Renal cortical epithelial cell (primary cell): ENCODE measurements at places on chromosomes 5 and 9. TPM values are rescaled to one million over a fixed set of nuclear protein-coding genes. Genes with fewer than 3 reads are reported as not detected.

DNA sequence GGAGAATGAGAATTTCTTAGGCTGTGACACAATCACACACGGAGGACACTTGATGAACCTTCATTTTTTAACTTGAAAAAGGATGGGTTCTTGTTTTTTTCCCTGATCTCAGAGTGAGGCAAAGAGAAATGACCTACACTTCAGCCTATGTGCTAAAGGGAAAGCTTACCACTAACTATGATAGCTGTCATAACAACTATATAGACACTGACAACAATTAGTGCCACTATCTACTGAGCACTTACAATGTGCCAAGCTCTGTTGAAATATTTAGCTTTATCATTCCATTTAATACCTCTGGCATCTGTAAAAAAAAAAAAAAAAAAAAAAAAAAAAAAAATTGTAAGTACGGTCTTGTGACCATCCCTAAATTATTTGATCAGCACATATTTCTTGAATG lies 135.9 kb upstream of the WWC1 start:
- no peak for DNase-seq

GRCh38 chr9:120532891-120533290 lies 47.1 kb downstream of the CDK5RAP2 start:
- no peak for DNase-seq

- no peak for DNase-seq
Observed at GRCh38 chr5:124277767-124278545, 468.5 kb downstream of the ZNF608 start.

DNA sequence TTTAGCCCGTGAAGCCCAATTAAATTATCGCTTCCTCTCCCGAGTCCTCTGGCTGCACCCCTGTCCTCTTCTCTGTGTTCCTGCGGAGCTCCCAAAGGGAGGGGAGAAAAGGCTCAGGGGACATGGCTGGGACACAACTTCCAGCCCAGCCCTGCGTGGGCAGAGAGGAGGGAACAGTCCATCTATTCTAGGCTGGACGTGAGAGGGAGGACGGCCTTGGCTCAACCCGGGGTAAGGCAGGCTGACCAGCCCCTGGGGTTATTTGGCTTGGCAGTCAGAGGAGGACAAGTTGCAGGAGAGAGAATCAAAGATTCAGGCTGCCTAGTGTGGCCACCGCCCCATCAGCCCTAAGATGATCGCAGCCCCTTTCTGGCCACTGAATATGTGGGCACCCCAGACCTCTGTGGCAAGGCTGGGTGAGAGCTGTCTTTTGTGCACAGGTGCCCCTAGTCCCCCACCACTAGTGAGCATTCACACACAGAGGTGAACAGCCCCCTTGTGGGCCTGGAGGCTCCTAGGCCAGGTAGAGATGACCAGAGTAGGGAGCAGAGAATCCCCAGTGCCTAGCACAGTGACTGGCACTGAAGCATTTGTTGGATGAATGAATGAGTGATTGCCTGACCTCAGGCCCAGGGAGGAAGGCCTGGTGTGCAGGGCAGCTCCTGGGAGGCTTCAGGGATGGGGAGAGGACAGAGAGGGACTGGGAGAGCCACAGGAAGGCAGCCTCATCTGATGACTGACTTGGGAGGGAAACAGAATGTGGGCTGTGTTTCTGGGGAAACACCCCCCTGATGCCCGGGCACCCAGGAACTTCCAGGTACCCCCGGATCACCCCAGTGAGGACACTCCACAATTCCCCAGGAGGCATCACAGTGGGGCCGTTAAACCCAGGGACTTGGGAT lies 133.9 kb downstream of the C9orf50 start:
- DNase-seq: peak; percentile 78

- peak; percentile 100 for DNase-seq
Observed at GRCh38 chr5:73812962-73813588, 187.1 kb downstream of the ARHGEF28 start.

DNA sequence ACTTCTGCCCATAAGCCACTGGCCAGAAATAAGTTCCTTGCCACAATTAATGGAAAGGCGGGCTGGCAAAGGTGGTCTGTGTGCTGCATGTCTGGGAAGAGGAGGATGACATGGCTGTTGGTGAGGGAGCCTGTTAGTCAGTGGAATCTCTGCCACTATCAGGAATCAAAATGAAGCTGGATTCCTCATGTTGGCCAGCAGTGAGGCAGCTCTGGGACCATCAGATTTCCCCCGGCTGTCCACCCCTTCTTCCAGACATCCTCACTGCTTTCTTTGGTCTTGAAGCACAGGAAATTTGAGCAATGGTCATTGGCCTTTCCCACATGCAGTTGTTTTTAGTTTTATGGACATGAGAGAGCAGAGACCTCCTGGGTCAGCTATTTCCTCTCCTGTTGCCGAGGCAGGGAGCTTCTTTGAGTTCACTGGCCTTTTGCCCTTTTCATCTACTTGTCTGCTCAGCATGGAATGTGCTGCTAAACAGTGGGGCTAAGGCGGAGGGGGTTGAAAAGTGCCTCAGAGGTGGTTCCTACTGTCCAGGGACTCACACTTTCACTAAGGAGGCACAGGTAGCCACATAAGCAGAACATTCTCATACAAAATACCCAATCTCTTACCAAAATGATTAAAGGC lies 34.8 kb upstream of the NEURL1B start:
- DNase-seq: no peak

GRCh38 chr9:88478246-88478645 lies 56.7 kb upstream of the NXNL2 start:
- DNase-seq: no peak

DNA sequence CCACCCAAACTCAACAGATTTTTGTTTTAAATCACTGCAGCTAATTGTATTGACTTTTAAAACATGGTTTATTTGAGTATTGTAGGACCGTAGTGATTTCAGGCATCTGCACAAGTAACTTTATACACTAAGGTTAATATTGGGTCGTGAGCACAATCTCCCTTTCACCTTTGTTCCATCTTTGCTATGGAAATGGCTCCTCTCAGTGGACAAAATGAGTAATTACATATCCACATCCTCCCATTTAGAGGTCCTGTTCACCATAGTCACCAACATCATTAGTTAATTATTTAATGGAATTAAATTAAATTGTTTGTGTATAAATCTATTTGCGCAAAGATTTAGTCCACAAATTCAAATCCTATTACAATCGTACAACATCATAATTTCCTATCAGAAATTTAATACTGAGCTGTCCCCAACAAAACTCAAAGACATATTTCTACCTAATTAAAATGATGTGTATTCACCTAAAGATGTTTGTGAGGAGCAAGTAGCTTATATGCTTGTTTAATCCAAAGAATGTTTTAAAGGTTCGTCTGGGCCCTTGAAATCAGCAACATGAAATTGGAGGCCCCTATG lies 173.0 kb upstream of the DAPK1 start:
- DNase-seq: peak; percentile 68

GRCh38 chr9:88143957-88144625 lies 5.8 kb upstream of the SPATA31C2 start:
- DNase-seq: no peak

DNA sequence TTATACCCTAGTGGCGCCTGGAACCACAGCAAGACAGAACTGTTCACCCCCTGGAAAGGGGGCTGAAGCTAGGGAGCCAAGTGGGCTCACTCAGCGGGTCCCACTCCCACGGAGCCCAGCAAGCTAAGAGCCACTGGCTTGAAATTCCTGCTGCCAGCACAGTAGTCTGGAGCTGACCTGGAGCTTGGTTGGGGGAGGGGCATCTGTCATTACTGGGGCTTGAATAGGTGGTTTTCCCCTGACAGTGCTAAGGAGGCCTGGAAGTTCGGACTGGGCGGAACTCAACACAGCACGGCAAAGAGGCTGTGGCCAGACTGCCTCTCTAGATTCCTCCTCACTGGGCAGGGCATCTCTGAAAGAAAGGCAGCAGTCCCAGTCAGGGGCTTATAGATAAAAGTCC lies 19.5 kb downstream of the BTNL3 start:
- no peak for DNase-seq

DNA sequence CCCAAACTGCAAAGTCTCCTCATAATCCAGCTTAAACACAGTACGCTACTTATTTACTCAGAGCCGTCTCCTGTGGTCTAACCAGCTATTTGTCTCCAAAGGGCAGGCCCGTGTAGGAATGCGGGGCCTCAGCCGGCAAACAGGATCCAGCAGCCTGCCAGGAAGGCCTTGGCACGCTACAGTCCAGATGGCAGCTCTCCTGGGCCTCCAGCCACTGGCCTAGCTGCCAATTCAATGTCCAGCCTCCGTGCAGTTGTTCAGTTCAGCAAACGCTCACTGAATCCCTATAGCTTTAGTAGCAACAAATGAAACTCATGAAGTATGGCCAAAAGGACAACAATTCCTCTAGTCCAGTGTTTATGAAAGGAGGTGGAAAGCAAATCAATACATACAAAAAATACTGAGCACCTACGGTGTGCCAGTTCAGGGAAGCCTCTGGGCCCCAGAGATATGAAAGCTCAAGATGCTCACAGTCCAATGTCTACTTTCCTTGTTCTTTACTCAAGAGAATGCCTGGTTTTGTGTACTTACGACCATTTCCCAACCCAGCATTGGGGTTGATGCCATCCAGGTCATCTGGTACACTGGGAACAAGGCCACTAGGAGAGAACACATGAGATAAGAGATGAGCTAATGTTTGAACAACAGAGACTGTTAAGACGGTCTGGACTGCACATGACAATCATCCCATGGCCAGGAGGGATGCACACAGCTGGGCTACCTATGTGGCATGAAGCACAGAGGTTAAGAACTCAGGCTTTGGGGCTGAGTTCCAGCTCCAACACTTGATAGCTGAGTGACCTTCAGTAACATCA lies 8.3 kb downstream of the CDK5RAP2 start:
- DNase-seq: no peak

DNA sequence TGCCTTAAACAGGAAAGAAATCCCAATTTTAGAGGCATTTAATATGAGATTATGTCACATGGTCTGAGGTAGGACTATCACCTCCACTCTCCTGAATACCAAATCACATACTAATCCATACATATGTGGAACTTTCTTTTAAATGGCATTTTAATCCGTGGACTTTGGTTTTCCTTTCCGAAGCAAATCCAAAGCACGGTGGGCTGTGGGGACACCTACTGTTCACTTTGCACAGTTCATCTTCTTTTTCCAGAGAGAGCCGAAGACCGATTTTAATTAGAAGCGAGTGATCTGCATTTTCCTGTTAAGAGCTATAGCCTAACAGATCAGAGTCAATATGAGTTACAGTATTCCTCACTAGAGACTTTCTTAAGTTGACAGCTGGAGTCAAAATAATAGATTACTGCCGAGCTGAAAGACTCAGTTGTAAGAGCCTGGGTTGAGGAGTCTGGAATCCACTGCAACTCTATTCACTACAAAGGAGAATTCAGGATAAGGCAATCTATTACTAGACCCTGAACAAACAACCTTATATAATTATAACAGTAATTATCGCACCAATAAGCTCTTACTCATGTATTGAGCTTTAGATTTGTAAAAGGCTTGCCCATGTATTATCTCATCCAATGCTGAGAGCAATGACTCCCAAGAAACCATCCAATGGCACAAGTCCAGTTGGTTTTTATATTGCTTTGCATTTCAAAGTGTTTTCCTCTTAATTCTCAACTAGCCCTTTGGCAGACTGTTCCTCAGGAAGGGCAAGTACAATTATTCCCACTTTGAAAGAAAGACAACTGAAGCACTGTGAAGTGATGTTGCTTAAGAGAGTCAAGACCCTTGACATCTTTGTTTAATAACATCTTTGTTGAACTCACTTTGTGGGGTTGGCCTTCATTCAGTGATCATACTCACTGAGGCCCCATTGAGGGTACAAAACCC lies 144.7 kb downstream of the TRPM6 start:
- peak; percentile 34 for DNase-seq

DNA sequence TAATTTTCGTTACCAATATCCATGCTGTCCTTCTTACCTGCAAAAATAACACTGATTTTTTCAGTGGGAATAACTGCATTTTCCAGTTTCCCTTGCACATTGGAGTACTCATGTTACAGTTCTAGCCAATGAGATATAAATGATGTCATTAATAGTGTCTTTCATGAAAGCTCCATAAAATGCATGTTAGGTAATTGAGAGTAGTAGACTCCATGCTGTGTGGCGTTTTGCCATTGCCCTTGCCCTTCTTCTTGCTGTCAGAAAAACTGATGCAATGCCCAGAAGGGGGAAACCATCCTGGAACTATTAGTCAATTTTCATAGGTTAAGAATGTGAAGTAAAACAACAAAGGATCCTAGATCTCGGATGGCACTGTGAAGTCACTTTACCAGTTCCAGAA lies 1765.3 kb downstream of the EFNA5 start:
- DNase-seq: no peak

DNA sequence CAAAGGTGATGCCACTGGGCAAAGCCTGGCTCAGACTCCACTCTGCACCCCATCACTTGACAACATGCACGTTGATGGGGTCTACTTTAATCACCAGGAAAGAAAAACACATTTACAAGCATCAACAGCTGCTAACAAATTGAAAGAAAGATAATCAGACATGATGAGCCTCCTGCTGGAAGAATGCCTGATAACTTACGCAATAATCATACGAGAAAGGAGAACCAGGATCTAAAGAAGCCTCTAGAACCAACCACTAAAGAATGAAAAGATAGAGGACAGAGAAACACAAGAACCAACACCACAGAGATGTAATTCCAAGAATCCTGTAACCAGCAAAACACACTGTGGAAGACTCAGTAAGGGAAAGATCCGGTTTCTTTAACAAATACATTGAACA lies 120.3 kb upstream of the ICE1 start:
- DNase-seq: no peak

- DNase-seq: peak; percentile 69
Observed at GRCh38 chr5:79759436-79759835, 69.8 kb downstream of the CMYA5 start.

Gene GLRA1
- not detected in 2 replicates for total RNA-seq

Gene TTLL11
- total RNA-seq: 2.3 and 6.7 TPM in 2 replicates

Gene COMMD10
- total RNA-seq: 42.1 and 72.8 TPM in 2 replicates

Gene LTC4S
- total RNA-seq: 0.80 TPM in 1 of 2 replicates, not detected in the other

Gene INSL6
- not detected in 2 replicates for total RNA-seq

Gene SLC31A1
- 28.7 and 32.4 TPM in 2 replicates for total RNA-seq

Gene PCDHGA8
- total RNA-seq: 0.69 and 1.6 TPM in 2 replicates

Gene TNFSF8
- not detected in 2 replicates for total RNA-seq

Gene SLC34A3
- not detected in 2 replicates for total RNA-seq

Gene CERT1
- 26.0 and 77.0 TPM in 2 replicates for total RNA-seq

Gene FRMD3
- total RNA-seq: 1.0 and 3.5 TPM in 2 replicates

Gene TCERG1
- total RNA-seq: 34.9 and 47.4 TPM in 2 replicates
